ENCODE measurements at places on chromosomes 4 and X.

DNA sequence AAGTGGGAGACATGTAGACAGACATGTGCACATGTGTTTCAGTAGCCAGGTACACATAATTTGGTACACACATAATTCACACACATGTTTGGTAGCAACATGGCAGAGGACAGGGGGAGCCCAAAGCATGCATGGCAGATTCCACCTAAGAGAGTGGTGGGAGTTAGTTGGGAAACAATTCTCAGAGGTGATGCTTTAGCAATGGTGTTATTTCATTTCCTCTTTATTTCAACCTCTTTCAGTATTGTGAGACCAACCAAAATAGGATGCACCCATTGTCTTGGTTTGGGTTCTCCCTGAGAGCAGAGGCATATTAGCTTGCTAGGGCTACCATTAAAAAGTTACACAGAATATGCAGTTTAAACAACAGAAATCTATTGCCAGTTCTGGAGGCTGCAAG, 92.2 kb upstream of the ANXA3 start:
- no peak for DNase-seq

- no peak for DNase-seq
Measured at GRCh38 chrX:108000751-108001150, 18.6 kb upstream of the TEX13B start.

DNA sequence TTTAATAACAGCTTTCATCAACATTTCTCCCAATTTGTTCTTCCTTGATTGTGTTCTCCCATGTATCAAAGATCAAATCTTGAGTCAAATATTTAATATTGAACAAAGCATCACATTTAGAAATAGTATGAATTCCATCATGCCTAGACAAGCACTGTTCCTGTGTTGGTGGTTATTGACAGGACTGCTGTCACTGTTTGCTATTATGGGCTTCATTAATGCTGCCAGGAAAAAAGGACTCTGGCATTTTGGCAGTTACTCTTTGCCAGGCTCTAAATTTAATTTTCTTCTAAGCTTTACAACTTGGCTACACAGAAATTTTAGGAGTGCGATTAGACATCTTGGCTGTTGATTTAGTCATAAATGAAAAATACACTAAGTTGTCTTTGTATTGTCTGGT, 295.9 kb upstream of the NRK start:
- no peak for DNase-seq

DNA sequence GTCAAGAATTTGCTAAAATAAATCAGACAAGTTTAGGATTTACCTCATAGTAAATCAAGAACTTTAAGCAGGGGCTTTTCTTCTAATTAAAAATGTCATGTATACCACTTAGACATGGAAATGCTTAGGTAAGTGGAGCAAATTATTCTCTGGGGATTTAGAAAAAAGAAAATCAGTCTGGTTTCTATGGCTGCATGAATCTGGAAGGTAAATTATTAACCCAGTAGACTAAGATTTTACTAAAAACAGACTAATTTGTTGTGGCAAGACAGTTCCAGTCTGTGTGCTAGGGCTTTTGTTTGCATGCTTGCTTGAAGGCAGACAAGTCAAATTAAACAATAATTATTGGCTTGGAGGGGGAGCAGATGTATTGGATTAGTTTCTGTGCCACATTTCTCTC, 140.6 kb downstream of the TBL1X start:
- no peak for DNase-seq

DNA sequence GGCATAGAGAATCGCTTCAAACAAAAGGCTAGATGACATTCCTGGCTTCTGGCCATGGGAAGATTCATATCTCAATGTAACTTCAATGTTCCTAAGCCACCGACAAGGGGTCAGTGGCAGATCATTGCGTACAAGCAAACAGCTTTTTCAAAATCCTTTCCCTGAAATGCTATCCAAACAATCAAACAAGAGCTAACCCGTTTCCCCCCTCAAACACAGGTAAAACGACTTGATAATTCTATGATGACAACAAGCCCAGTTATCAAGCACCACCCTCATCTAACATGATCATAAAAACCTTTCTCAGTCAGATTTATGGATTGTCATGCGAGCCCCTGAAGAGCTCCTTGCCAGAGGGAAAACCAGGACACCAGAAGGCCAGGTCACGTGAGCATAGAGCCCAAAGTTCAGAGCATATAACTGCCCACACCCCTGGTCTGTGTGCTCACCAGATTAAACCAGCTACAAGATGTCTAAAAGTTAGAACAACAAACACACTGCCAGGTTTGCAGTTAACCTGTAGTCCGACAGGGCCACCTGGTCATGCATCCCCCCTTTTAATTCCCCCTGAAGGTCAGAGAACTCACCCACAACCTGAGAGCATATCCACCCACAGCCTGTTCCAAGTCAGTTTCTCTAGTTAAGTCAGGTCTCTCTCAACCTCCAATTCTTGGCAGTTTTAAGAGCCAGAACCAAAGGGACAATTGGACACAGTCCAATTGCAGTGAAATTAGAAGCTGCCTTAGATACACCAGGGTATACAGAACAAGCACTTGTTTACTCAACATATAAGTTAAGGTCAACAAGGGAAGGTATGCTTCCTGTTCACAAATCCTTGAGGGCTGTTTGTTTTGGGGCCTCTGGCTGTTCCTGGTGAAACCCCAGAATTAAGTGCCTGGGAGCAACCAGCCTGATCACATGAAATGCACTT, 248.1 kb upstream of the PPARGC1A start:
- DNase-seq: no peak

GRCh38 chrX:132092439-132093065, 35.3 kb downstream of the FRMD7 start:
- DNase-seq: no peak

GRCh38 chrX:42247241-42247640, 323.9 kb upstream of the CASK start:
- no peak for DNase-seq

DNA sequence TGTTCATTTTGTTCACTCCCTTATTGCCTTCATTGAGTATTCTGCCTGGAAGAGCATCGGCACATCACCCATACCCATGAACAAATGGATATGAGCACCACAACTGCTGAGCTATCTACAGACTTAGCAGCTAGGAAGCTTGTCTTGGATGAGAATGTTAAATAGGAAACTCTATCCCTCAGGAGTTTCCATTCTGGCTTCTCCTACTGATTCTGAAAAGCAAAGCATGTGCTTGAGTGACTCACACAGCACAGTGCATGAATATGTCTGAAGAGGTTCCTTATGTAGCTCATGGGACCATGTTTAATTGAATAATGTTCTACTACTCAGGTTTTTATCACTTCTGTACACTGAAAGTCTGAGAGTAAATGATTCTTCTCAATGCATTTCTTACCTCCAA, 57.3 kb upstream of the MXRA5 start:
- no peak for DNase-seq

DNA sequence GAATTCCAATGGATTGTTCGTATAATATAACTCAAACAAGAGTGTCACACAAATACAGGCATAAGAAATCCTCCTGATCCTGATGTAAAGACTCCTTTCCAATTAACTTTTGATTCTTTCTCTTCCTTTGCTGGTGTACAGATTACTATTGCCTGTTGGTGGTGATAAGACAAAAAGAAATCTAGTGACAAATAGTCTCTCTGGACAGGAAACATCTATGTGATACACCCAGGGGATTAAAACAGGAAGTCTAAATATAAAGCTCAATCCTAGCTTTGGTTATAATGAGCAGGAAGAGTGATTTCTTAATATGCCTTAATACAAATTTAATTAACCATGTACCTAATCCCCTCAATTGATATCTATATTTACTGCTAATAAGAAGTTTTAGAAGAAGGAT, 45.1 kb downstream of the ARHGEF6 start:
- no peak for DNase-seq

DNA sequence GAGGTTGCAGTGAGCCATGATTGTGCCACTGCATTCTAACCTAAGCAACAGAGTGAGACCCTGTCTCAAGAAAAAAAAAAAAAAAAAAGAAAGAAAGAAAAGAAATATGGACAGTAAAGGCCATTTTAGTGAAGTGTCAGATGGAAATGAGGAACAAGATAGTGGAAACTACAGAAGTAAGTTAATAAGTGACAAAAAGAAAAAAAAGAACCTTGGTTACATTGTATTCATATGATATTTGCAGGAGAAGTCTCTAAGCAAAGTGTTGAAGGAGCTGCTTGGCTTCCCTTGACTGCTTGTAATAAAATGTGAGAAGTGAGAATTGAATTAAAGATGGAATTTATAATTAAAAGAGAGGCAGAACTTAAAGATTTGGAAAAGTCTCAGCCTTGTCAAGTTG, 73.2 kb downstream of the HOPX start:
- no peak for DNase-seq

- DNase-seq: no peak
Measured at GRCh38 chr4:147822128-147822527, 90.2 kb downstream of the ARHGAP10 start.

DNA sequence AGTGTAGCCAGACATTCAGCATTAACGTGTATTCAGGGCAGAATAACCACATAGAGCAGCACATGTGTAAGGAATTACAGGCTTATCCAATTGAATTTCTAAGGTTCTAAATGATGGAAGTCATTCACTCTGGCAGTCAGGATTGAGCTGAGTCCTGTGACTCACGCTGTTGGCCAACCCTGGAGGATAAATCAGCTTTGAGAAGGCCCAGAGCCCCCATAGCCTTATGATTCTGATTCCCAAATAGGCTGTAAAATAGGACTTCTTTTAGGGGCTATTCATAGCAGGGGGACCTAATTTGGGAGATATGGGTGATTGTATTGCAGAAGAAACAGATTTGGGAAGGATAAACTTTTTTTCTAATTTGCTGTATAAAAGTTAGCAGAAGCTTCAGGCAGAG, 8.1 kb upstream of the HPF1 start:
- no peak for DNase-seq

DNA sequence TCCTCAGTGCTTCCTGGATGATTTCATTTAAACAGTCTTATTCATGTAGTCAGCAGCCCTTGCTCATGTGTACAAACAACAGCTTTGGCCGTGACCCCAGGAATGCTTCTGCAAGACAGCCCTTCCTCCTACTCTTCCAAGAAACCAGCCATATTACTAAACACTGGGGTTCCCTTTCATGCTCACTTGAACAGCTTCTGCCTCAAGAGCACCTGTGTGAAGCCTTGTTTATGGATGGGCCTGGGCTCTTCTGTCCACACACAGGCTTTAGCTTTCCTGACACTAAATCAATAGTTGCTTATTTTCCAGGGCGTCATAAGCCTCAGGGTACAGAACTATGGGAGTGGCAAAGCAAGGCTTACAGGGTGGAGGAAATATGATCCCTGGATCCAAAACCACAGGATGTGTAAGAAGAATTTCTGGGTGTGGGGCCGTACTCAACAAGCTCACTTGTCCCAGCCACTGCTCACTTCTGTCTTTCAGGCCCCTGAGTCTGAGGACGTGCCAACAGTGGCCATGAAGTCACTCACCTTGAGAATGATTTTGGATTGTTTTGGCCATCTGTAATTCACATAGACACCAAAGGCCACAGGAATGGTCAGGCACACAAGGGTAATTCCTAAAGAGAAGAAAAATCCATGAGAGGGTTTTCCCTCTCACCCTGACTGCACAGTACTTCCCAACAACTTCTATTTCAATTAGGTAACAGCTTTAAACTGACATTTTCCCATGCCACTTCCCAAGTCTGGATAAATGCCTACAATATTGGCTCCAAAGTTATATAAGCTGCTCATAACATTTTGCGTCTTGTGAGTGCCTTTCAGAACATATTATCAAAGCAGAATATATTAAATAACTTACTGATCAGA, 17.7 kb downstream of the SLC10A6 start:
- no peak for DNase-seq

DNA sequence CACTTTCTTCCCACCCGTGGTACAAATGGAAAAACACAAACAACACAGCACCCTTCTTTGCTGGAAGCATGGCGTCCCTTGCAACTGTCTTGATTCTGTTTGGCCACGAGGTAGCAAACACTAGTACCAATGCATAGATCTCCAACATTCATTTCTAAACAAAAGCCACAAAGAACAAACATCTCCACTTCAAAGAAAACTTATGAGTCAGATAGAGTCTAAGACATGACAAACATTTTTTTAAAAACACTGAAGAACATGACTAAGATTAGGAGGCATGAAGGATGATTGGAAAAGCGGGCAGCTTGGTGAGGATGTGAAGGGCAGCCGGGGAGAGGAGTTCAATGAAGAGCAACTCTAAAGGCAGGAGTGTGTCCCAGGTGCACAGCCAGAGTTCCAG, 197.6 kb upstream of the FAM9B start:
- no peak for DNase-seq

DNA sequence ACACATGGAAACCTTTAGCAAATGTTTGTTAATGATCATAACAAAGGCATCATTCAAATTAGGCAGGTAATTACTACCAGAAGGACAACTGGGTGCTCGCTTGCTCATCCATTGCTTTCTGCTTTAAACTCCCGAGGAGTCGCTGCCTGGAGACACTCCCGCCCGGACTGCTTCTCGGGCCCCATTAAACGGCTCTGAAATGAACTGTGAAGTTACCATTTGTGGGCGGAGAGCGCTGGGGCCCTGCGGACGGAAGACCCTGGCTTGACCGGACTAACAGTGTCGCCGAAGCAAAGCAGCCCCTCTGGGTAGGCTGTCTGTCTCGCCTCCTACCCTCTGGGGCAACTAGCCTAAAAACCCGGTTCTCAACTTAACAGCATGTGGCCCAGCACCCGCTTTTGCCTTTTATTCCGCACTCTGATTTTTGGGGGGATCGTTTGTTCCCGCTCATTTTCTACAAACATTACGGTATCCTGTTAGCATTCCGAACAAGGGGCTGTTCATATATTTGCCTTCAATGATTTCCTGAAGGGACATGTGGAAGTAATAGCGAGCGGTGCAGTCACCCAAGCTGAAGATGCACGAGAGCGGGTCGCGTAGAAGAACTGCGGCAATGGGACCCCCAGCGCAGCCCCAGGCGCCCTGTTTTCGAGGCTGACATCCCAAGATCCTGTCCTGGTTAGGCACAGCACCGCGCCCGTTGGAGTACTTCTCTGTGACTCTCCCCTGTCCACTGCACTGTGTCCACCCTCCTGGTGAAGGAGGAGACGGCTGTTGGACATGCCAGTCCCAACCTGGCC, 1.6 kb upstream of the PDGFRA start:
- no peak for DNase-seq

GRCh38 chr4:69640289-69640688, 847 bp upstream of the UGT2A2 start:
- DNase-seq: no peak

GRCh38 chr4:187224560-187224959, 500.9 kb upstream of the FAT1 start:
- no peak for DNase-seq

GRCh38 chrX:20672476-20672875, 405.8 kb upstream of the RPS6KA3 start:
- no peak for DNase-seq
